ENCODE measurements at places on chromosomes 6 and 20.

DNA sequence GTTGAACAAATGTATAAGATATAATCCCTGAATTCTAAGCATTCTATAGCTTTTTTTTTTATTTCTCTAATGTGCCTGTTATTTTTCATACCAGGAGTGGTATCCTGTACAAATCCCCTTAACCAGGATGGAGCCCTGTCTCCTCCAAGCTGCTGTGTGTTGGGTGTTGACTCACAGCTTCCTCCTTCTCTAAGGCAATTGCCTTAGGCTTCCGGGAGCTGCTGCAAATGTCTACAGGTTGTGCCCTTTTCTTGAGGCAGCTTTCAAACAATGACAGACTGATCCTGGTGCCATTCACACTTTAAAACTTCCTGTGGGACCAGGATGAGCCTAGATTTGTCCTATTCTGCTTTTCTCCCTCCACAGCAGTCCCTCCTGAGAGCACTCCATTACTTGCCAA lies 173.2 kb downstream of the BTBD3 start:
- no peak overlapping the region for H3K27ac ChIP-seq
- DNase-seq: no peak
- H3K4me3 ChIP-seq: no peak overlapping the region
- no peaks in the 10 kb centered on the region for H3K36me3 ChIP-seq
- H3K27me3 ChIP-seq: no peaks in the 10 kb centered on the region

- DNase-seq: no peak
- no peak overlapping the region for H3K27ac ChIP-seq
- no peaks in the 10 kb centered on the region for H3K36me3 ChIP-seq
Observed at GRCh38 chr6:107819217-107819616, 4.9 kb downstream of the SCML4 start.

DNA sequence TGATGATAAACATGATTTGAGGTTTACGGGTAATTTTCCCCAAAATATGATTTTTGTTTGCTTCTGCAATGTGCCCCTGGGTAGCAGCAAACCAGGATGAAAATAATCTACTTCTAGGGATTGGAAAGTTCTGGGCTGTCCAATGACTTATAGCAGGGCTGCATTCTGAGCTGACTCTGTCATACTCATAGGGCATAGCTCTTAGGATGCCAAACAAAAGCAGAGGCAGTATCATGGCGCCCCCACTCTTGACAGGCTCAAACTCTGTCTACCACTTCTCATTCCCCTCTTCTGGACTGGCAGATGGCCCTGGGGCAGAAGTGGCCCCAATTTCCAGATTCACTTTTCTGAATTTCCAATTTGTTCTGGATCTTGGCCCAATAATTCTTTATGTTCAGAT lies 10.3 kb downstream of the SERPINB1 start:
- H3K27ac ChIP-seq: no peak overlapping the region
- H3K4me3 ChIP-seq: no peak overlapping the region
- H3K27me3 ChIP-seq: no peaks in the 10 kb centered on the region
- H3K36me3 ChIP-seq: peaks cover 28% of the 10 kb centered on the region

DNA sequence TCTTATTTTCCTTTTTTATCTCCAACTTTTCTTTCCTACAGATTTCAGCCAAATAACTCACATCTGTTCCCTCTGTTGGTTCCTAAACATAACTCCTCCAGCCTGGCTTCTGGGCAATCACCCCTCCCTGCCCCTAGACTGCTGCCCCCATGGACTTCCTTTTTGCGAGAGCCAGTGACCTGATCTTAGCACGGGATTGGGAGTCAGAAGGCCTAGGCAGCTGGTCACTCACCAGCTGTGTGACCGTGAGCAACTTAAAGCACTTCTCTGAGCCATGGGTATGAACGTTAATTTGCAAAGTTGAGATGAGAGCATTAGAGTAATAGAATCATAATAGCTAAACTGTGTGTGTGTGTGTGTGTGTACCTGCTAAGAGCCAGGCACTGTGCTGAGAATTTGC lies 4.5 kb upstream of the MMP9 start:
- H3K4me1 ChIP-seq: peaks cover 13% of the 10 kb centered on the region
- no peak overlapping the region for H3K27ac ChIP-seq
- H3K27me3 ChIP-seq: peaks cover 11% of the 10 kb centered on the region
- no peak overlapping the region for H3K4me3 ChIP-seq
- DNase-seq: no peak

DNA sequence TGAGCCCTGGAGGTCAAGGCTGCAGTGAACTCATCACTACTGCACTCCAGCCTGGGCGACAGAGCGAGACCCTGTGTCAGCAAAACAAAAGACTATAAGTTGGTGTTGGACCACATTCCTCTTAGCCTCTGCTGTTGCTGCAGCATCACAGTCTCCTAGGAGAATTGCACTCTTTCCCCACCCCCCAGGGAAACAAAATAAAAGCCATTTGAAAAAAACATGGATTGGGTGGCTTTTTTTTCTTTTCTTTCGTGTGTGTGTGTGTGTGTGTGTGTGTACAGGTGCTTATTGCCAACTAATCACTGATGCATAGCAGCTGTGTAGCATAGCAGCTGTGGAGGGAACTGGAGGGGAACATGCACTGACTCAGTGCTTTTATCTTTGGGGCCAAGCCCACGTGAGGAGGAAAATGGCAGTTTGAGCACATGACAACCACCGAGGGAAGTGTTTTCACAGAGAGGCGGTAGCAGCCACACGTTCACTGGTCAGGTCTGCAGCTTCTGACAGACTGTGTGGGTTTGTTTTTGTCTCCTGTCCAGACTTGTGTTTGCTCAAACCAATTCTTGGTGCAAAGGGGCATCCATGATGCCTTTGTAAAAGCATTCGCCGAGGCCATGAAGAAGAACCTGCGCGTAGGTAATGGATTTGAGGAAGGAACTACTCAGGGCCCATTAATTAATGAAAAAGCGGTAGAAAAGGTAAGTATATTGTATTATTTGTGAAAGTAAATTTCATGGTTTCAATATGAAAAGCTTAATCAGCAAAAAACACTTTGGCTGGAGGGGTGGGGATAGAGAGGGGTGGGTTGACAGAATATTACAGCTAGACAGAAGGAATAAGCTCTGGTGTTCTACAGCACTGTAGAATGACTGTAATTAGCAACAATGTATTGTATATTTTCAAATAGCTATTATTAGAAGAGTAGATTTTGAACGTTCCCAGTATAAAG lies 27.7 kb downstream of the ALDH5A1 start:
- H3K4me1 ChIP-seq: no peaks in the 10 kb centered on the region
- H3K4me3 ChIP-seq: no peak overlapping the region
- peaks cover 2% of the 10 kb centered on the region for H3K36me3 ChIP-seq
- H3K27me3 ChIP-seq: no peaks in the 10 kb centered on the region
- no peak for DNase-seq
